M059J (cell line): ENCODE measurements at places on chromosomes 7 and 10. TPM values are rescaled to one million over a fixed set of nuclear protein-coding genes. Genes with fewer than 3 reads are reported as not detected.

DNA sequence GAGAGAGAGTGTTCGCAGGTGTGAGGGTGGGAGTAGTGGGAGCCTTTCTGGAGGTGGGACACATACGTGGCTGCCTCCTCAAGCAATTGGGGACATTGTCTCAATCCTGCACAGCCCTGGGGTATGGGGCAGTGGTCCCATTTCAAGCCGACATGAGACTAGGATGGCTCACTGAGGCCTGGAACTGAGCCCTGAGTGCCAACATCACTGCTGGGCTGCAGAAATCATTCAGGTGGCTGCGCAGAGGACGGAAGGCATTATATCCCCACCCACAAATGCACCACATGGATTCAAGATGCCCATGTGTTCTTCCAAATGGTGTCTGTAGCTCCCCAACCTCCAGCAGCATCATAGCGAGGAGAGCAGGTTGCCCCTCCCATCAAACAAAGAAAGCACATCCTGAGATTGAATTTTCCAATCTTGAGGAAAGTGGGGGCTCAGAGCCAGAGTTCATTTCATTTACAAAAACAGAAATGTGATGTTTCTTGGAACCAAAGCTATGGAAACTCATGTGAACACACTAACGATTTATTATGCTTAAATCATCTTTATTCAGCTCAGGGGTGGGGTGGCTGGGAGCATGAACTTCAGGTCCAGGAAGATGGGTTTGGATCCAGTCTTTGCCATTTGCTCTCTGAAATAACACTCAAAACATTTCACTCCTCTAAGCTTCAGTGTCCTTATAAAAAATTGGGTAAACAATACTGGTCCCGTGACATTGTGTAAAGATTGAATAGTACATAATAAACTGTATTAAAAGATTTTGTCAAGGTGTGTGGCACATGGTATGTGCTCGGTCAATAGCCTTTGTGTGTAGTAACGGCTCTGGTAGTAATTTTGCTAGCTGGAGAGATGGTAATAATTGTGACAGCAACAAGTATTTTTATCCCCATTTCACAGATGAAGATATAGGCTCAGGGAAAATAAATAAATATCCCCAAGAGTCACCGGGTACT is 4.6 kb downstream of the SFTPA2 start:
- DNase-seq = no peak

DNA sequence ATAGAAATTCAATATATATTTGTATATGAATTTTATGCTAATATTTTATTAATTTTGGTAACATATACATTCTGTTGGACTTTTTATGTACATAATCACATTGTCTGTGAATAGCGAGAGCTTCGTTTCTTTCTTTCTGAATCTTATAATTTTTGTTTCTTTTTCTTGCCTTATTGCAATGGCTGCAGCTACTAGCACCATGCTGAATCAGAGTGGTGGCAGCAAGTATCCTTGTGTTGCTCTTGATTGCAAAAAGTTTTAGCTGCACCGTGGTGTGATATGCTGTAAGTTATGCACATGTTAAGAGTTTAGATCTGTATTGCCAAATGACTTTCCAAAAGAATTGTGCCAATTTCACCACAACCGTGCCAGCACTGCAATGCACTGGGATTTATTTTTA is 32.6 kb downstream of the ELFN1 start:
- DNase-seq = no peak

- DNase-seq = no peak
These were observed 126.9 kb upstream of the KLF6 start for GRCh38 chr10:3911713-3912442.

Gene DHX32
- 60.0 and 60.7 TPM in 2 replicates for total RNA-seq

- DNase-seq = no peak
These were observed 9.7 kb downstream of the EXOC6 start for GRCh38 chr10:92857904-92858514.

DNA sequence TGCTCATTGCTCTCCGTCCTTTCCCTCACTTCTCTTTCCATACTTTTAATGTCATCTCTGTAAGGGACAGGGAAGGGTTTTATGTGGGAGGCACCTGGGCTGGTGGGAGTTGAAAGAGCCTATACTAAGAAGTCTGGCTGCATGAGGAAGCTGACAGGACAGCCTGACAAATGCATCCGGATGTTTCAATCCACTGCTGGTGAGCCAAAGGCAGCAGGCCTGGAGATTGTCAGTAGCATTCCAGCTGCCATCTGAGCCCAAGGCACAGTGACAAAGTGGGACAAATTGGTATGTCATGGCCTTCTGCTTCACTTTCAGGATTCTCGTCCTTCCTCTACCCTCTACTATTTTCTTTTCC is 218.4 kb downstream of the STK31 start:
- no peak for DNase-seq

Gene HOXA2
- 1.7 and 2.2 TPM in 2 replicates for total RNA-seq

GRCh38 chr10:42149027-42149700 is 489.2 kb downstream of the ZNF33B start:
- DNase-seq = no peak

DNA sequence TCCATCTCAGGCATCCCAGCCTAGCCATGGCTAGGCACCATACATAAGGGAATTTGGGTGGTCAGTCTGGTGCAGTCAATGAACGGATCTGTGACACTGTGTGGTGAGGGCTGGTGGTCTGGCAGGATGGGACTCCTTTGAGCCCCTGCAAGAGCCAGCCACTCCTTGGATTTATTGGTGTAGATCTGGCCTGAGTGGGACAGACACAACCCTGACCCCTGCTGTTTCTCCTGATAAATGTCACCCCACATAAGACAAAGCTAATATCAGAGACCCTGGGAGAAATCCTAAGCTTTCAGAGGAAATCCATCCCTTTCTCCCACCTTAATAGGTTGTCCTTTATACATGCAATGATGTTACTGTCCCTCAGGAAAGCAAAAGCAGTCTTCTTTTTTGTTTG is 2.3 kb downstream of the FBXO24 start:
- DNase-seq = peak; percentile 51

GRCh38 chr10:48671914-48672595 is 12.6 kb upstream of the WDFY4 start:
- no peak for DNase-seq

GRCh38 chr7:16875861-16876260 is 5.9 kb downstream of the AGR3 start:
- DNase-seq = no peak

- no peak for DNase-seq
These were observed 177.7 kb downstream of the PRKCQ start for GRCh38 chr10:6402349-6402709.

Gene CALD1
- total RNA-seq = 243 and 296 TPM in 2 replicates

DNA sequence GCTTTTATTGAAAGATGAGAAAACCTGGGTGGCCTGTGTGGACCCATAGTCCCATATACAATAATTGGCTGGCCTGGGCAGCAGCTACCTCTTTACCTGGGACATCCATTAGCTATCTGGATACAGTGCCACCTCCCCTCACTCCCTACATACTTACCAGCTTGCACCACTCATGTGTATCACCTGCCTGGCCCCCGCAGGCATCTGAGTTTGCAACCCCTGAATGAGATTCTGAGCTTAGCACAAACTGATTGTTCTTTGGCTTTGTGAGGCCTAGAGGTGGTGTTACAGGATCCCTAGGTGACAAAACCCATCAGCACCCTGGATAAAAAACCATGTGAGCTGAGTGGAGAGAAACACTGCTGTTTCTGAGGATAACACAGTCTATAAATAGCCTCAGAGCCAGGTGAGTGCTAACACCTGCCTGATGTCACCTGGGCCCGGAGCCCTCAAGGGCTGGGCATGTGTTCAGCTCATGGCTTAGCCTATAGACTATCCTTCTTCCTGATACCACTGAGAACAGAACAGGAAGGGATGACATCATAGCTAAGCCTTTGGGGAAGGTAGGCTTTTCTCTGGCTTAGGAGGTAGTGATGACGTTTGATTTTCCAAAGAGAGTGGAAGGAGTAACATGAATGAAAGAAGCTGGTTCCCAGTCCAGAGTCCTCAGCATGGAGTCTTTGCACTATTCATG is 2.6 kb upstream of the PPIF start:
- no peak for DNase-seq

Gene STEAP2
- 3.8 and 6.2 TPM in 2 replicates for total RNA-seq

DNA sequence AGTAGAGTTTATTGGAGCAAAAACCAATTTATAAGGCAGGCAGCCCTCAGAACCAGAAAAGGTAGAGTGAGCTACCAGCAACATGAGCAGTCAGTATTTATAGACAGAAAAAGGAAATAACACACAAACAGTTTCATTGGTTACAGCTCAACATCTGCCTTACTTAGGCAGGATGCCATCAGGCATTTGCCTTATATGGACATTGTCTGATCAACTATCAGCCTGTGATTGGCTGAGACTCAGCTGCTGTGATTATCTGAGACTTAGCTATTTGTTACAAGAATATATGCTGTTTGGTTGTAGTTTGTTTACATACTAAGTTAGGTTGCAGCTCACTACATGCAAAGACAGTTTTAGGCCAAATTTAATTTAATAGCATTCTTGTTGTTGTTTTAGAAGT is 60.4 kb upstream of the CDK1 start:
- DNase-seq = no peak

GRCh38 chr7:107046491-107047259 is 2.2 kb downstream of the PRKAR2B start:
- DNase-seq = no peak

Gene FAM25C
- not detected in 2 replicates for total RNA-seq

DNA sequence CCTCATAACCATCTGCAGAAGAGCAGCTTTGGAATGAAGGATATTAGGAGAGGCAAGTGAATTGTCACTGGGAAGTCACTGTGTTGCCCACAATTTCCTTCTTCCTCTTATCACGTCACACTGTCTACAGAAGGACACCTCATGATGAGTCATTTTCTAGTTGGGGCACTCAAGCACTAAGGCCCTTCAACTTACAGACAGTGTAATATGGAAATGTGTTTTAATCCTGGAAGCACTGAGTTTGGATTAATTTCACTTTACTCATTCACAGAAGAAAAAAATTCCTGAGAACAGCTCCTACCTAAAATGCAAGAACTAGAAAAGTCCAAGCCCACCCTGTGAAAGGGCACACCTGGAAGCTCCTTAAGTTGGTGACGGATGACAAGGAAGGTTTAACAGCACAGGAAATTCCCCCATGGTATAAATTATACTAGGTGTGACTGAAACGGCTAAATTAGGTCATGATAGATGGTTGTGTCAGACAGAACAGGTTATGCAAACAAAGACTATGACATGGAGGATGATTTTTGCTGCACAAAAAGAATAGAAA is 56.6 kb downstream of the PARD3 start:
- peak; percentile 90 for DNase-seq

DNA sequence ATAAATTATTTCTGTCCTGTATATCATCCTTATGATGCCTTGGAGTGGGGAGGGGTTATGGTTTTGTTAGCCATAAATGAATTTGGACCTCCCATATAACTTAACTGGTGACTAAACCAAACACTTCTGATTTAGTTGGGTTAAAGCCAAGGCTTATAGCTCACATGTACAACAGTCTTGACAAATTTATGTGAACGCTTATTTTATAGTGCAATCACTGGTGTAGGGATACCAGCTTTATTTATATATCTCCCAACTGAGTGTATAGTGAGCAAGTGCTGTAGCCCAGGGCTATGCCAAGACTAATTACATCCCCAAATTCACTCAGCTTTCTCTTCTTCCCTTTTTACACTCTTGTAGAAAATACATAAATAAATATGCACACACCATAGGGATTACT is 956.2 kb downstream of the SORCS3 start:
- no peak for DNase-seq

GRCh38 chr10:89342206-89342958 is 14.6 kb downstream of the IFIT3 start:
- peak; percentile 88 for DNase-seq

- no peak for DNase-seq
These were observed 3.8 kb downstream of the TRPV6 start for GRCh38 chr7:142881586-142882337.

DNA sequence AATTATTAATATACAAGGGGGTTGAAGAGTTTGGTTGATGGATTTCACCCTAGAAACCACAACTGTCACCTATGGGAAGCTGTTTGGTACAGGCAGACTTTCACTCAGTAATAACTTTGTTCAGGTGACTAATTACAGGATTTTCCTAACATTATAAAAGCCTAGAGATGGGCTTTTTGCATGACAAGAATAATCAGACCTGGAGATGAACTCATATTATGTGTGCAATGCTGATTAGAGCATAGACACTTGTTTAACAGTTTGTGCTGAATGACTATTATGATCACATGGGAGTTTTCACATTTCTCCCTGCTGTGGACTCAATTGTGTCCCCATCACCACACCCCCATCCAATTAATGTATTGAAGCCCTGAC is 90.2 kb upstream of the STEAP4 start:
- no peak for DNase-seq

DNA sequence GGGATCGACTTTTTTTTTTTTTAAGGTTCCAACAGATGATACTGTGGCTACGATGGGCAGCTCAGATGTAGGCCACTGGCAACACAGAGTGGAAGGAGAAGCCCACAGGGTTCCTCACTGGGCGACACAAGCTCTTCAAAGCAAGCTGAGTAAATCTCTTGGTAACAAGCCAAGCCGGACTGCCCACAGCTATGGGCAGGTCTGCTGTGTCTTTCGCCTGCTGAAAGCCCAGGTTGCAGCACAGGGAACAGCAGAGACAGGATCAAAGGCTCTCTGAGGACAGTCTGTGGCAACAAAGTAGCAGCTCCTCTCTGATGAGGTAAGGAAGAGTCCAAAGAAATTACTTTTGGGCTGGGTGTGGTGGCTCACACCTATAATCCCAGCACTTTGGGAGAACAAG is 83.6 kb downstream of the KCNMA1 start:
- peak; percentile 82 for DNase-seq

- DNase-seq = no peak
These were observed 75.0 kb upstream of the SEM1 start for GRCh38 chr7:96784597-96784996.

DNA sequence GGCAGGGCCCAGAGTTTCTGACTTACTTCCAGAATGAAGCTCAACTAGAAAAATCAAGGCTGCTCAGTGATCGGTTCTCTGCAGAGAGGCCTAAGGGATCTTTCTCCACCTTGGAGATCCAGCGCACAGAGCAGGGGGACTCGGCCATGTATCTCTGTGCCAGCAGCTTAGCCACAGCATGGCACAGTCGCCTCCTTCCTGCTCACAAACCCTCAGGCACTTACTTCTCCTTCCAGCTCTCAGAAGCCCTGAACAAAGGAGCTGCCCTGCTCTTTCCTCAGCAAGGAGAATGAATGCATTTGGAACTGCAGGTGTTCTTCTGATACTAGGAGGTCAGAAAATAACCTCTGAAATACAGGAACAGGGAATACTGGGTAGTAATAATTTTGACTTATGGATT is 219.7 kb upstream of the PRSS1 start:
- no peak for DNase-seq

GRCh38 chr10:31393844-31394243 is 74.8 kb downstream of the ZEB1 start:
- DNase-seq = no peak

DNA sequence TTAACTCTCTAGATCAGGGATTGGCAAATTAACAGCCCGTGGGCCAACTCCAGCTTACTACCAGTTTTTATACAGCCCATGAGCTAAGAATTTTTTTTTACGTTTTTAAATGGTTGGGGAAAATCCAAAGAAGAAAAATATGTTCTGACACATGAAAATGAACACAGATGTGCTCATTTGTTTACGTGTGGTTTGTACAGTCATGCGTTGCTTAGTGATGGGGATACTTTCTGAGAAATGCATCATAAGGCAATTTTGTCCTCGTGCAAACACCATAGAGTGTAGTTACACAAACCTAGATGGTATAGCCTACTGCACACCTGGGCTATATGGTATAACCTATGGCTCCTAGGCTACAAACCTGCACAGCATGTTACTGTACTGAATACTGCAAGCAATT is 8.3 kb upstream of the SMKR1 start:
- peak; percentile 92 for DNase-seq
